Kidney epithelial cell (primary cell): ENCODE measurements at places on chromosomes 7 and 10. TPM values are rescaled to one million over a fixed set of nuclear protein-coding genes. Genes with fewer than 3 reads are reported as not detected.

DNA sequence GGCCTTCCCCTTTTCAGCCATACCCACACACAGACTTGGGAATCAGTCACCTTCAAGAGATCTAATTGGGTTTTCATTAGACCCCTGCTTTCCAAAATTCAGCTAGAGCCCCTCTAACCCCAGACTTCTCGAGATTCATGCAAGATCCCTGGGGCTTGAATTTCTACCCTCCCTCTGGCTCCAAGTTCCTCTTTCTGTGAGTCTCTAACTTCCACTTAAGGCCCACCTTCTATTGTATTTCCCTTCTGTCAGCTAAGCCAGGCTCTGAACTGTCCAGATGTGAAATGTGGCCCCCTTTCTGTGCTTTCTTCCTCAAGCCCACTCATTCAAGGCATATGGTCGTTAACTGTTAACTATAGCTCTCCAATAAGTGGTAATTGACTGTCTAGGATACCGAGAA is 132.2 kb downstream of the ZNF365 start:
- no peak for DNase-seq

The PON3 gene
- not detected in 2 replicates for total RNA-seq

DNA sequence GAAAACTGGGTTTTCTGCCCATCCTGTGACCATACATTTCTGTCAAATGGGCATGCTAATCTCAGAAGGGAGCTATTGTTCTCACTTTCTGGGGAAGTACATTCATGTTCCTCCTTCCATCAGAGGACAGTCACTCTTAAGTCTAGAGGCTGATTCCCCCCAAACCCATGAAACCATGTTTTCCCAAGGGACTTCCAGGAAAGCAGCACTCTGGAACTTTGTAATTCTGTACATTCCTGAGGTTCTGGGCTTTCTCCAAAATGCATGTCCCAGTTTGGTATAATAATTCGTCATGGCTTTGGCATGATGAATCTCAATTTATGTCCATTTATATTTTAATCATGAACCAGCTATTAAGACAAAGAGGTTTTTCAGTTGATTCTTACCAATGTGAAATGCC is 688.1 kb downstream of the LRMDA start:
- DNase-seq = no peak

GRCh38 chr7:36982766-36983165 is 258.5 kb upstream of the AOAH start:
- no peak for DNase-seq

GRCh38 chr7:6228361-6229229 is 43.8 kb downstream of the CYTH3 start:
- DNase-seq = no peak

- no peak for DNase-seq
These were observed 548.3 kb upstream of the ANKRD30A start for GRCh38 chr10:36577126-36577525.

DNA sequence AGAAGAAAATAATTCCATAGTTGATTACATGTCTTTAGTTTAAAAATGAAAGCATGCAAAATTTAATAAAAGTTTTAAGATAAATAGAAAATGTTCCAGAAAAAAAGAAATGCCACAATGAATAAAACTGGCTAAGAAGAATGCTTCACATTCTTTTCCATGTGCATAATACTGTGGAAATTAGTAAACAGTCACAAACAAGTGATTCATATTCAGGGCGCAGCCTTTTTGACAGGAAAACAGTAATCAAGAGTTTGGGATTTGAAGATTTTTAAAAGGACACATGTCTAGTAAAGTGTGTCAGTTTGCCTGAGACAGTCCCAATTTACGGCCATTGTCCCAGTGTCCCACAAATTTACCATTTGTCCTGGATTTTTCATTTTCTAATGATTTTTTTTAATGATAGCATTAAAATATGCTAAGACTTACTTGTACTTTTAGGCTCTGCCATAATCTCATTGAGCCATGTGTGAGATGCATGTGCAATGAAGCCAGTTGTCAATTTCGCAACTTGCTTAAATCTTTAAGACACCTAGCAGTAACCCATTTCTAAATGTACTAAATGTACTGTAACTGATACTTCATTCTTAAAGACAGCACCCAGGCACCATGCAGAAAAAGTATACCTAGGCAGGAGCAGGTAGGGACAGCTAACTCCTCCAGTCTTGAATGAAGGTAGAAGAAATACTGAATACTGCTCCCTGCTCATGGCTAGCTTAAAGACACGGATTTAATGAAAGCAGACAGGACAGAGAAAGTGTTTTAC is 46.9 kb downstream of the ZNF438 start:
- no peak for DNase-seq

DNA sequence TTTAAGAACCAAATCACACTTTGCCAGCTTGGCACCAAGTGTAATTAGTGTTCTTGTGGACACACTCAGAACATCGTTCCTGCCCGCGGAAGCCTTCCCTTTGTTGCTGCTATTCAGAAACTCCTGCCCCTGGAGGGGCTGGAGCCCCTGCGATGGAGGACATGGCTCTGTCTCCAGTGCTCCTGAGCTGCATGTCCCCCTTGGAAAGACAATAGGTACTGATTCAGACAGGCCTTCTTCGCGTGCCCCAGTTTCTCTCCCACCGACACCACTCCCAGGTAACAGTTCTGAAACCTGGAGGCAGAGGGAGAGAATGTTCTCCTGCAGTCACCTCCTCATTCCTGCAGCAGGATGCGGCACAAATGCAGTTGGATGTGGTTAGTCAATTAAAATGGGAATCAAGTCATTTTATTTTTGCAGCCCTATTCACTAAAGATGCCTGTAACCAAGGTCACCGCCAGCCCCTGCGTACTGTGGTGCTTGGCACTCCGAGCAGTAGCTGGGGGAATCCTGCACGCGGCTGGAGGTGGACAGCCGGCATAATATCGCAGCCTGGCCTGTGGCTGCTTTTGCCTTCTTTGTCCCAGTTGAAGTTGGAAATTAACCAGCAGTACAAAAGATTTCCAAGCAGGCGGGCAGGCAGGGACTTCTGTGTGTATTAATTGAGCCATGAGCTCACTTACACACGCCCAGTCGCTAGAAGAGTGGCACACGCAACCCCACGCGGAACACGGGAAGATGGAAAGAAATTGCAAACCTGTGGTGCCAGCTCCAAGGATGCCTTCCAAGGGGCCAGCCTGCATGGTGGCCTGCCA is 205.7 kb downstream of the EBF3 start:
- no peak for DNase-seq

- no peak for DNase-seq
These were observed 47.4 kb downstream of the MGAM2 start for GRCh38 chr7:142158736-142159496.

DNA sequence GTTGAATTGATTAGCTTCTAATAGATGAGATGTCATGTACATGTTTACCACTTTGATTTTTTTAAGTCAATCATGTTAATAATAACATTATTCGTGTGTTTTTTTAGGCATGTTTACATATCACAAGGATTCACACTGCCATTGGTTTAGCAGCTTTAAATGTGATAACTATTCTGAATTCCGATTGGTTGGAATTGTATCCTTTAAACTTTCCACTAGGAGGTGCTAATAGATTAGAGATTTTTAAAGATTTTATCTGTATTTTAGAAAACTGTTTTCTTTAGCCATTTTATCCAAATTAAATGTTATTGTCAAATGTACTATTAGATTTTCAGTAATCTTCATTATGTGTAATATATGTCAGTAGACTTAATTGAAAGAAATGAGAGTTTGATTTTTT is 83.2 kb downstream of the HECTD2 start:
- no peak for DNase-seq

GRCh38 chr7:108016841-108017775 is 14.1 kb upstream of the LAMB1 start:
- no peak for DNase-seq

The STOX1 gene
- 0.21 and 0.71 TPM in 2 replicates for total RNA-seq

- no peak for DNase-seq
These were observed 138.3 kb downstream of the CCDC71L start for GRCh38 chr7:106522696-106523095.

DNA sequence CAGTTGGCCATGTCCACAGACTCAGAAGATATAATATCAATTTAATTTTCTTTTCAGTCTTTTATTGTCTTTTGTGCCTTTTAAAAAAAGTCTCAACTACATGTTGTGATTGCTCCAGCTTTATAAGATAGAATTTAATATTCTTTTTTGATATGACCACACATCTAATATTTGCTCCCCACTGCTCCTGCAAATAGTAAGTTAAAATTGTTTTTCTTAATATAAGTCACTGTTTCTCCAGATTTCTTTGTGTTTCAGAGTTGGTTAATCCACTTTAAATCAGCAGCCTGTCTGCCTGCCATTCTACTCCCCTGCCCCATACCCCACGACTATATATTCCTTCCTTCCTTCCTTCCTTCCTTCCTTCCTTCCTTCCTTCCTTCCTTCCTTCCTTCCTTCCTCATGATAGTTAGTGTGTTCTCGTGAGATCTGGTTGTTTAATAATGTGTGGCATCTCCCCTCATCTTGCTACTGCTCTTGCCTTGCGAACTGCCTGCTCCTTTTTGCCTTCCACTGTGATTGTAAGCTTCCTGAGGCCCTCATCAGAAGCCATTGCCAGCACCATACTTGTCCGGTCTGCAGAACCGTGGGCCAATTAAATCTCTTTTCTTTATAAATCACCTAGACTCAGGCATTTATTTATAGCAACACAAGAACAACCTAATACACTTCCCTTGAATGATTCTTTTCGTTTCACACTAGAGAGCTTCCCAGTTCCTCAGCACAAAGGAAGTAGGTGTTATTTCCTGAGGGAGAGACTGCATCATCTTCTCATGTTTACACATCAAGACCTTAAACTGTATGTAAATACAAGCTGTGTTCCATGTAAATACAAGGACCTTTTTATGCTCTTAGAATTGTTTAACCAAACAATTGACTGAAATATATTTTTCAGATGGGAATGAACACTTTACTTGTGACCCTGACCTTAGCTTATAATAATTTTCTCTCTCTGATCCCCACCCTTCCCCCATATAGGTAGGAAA is 24.5 kb downstream of the TAS2R16 start:
- no peak for DNase-seq

- no peak for DNase-seq
These were observed 772 bp downstream of the HDAC9 start for GRCh38 chr7:18496341-18496700.

The SLC13A1 gene
- not detected in 2 replicates for total RNA-seq

DNA sequence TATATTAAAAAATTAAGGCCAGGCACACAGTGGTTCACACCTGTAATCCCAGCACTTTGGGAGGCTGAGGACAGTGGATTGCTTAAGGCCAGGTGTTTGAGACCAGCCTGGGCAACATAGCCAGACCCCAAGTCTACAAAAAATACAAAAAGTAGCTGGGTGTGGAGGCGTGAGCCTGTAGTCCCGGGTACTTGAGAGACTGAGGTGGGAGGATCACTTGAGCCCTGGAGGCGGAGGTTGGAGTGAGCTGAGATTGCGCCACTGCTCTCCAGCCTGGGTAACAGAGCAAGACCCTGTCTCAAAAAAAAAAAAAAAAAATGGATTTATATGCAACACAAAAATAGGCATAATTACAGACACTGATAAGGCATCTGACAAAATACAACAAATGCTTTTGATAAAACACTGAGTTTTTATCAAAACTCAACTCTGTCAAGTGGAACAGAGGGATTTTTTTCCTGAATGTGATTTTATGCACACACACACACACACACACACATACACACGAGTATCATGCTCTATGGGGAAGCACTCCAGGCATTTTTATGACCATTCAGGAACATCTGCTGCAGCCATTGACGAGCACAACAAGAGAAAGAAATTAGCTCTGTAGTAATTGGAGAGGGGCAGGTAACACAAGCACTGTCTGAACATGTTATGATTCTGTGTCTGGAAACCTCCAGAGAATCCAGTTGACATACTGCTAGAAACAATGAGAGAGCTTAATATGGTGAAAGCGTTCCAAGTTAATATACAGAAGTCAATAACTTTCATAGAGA is 193.1 kb downstream of the WDR37 start:
- no peak for DNase-seq

The GTPBP4 gene
- total RNA-seq = 29.3 and 59.2 TPM in 2 replicates

DNA sequence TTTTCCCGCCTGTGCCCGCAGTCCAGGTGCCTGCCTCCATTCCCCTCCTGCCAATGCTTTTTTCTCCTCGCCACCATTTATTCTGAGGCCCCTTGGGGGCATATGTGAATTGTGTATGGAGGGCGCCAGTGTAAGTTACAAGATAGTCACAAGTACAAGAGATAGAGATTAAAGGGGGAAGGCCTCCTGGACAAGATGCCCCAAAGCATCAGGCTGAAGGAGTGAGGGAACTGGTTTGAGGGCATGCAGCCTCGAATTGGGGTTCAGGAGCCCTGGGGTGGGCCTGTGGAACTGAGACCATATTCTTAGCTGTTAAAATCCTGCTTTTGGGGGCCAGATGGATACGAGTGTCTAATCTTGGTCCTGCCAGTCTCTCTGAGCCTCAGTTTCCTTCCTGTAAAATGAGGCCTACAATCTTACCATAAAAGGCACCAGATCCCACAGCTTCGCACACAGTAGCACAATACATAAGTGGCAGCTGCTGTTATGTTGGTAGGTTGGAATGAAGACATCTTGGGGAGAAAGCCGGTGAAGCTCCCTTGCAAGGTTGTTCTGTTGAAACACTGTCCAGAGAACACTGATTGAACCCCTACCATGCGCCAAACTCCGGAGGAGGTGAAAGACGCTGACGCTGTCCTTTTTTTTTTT is 545 bp upstream of the COMTD1 start:
- no peak for DNase-seq

GRCh38 chr7:128809363-128809762 is 17.6 kb downstream of the CCDC136 start:
- no peak for DNase-seq

DNA sequence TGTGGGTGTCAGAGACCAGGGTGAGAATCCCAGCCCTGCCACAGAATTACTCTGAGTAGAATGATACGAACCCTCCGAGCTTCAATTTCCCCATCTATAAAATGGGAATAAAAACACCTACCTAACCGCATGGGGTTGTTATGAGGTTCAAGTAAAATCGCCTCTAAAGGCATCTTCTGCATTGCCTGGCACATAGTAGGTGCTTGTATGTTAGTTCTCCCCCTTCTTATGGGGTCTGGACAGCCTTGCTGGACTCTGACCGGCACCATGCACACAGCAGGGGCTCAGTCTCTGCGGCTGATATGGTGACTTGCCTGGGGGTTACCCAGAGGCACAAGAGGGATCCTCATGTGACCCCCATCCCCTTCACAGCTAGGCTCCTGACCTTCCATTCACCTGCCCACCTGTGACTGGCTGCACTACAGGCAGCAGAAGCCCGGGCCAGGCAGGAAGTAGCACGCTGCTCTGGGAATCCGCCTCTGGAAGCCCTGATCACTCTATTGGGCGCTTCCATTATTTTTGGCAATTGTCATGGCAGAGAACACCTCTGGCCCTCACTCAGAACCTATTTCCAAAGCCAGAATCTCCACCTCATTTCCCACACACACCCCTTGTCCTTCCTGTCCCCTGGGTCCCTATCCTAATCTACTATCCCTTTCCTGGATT is 6.0 kb downstream of the SH3PXD2A start:
- DNase-seq = no peak

DNA sequence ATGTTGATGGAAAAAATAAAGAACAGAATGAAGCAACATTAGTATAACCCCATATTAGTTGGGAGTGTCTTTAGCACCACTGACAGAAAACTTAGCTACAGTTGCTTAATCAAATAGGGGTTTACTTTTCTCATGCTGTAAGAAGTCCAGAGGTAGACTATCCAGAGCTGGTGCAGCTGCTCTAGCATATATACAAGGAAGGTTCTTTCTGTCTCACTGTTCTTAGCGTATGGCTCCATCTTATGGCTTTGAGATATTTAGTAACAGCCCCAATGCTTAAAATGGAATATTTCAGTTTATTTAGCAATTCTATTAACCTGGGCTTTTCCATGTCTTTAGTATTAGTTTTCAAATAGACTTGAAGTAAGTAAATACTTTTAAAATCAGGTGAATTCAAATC is 15.2 kb upstream of the WNT2 start:
- DNase-seq = no peak

GRCh38 chr10:18860631-18861240 is 187.9 kb upstream of the MALRD1 start:
- no peak for DNase-seq
